Foreskin fibroblast (primary cell): ENCODE measurements at places on chromosomes 7 and 10.

GRCh38 chr7:158286210-158286609, 301.4 kb downstream of the PTPRN2 start:
- DNase-seq: no peak

DNA sequence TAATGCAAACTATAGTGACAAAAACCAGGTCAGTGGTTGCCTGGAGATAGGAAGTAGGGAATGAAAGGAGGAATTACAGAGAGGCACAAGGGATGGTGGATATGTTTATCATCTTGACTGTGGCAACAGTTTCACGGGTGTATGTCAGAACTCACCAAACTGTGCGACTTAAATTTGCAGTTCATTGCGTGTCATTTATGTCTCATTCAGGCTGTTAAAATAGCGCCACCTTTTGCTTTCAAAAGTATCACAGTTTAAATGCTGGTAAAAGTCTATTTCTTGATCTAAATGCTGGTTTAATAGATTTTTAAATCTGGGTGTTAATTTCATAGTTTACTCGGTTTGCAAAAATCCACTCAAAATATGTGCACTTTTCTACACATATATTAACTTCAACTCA, 51.0 kb downstream of the PTTG1IP2 start:
- DNase-seq: no peak

GRCh38 chr10:77943121-77943901, 16.8 kb upstream of the DLG5 start:
- peak; percentile 70 for DNase-seq

DNA sequence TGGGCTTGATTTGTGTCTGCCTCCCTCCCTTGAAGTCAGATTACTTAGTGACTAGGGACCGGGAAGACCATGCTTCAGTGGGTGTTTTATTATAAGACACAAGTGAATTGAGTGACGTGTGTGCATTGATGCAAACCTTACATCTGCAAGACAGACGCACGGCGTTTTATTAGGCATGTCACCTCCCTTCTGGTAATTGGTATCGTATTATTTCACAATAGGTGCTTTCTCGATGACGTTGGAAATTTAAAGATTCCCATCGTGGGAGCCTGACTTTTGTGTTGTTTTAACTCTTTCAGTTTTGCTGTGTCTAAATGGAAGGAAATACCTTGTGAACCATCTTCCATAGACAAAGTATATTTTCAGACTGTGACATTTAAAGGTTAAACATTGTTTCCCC, 132.6 kb downstream of the INSYN2A start:
- DNase-seq: no peak

DNA sequence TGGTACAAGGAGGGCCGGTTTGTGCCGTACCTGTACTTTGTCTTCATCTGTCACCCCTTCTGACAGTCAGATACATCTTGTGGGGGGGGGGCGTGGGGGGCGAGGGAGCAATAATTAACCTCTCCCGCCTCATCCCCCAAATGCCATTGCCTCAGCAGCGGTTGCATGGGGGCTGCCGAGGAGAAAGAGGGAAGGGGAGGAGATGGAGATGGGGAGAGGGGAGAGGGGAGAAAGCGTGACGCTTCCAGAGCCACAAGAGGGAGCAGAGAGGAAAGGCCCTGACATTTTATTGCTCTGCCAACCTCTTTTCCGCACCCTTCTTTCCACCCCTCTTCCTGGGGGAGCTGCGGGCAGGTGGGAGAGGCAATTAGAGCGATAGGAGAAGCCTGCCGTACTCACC, 11.8 kb downstream of the KAZALD1 start:
- no peak for DNase-seq

- no peak for DNase-seq
Measured at GRCh38 chr7:31688372-31688771, 1.4 kb downstream of the PPP1R17 start.

DNA sequence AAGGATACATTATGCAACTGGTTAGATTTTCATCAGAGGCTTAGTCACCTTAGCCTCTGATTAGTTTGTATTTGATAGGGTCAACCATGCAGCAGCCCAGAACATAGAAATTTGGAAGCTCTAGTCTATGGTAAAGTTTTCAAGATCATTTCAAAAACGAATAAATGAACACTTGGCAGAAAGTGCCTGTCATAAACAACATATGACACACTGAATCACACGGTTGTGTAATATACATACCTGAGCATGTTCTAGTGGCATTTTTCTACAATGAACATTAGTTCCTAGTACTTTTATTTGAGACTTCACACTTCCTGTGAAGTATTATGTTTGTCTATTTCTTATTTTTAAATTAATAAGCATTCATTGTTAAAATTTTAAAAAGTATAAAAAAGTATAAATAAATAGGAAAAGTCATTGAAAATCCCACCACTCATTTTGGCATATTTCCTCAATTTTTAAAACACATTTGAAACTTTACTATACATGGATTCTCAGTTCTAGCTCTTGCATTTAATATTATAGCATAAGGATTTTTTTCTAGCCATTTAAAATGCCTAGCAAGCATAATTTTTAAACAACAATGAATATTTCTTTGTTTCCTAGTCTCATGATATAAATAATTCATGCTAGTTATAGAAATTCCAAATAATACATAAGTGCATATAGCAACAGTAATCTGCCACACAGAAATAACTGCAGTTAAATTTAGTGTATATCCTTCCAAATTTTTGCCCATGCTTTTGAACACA, 25.7 kb upstream of the PRPS1L1 start:
- DNase-seq: peak; percentile 3

GRCh38 chr10:77890097-77890496, 36.5 kb downstream of the DLG5 start:
- DNase-seq: no peak

DNA sequence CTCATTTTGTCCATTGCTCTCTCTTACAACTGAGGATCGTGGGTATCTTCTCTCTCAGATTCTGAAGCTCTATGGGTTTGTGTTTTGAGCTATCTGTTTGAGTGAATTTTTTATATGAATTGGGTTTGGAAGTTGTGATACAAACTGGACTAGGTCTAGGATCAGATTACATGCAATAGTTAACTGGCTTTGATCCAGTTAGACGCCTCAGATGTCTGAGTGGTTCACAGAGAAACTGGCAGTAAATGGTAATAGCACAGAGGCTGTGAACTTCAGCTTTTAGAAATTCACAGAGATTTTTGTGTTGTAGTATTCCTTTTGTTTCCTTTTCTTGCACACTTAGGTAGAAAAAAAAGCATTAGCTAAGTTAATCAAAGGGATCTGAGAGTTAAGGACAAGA, 12.7 kb upstream of the DNMBP start:
- DNase-seq: peak; percentile 78

DNA sequence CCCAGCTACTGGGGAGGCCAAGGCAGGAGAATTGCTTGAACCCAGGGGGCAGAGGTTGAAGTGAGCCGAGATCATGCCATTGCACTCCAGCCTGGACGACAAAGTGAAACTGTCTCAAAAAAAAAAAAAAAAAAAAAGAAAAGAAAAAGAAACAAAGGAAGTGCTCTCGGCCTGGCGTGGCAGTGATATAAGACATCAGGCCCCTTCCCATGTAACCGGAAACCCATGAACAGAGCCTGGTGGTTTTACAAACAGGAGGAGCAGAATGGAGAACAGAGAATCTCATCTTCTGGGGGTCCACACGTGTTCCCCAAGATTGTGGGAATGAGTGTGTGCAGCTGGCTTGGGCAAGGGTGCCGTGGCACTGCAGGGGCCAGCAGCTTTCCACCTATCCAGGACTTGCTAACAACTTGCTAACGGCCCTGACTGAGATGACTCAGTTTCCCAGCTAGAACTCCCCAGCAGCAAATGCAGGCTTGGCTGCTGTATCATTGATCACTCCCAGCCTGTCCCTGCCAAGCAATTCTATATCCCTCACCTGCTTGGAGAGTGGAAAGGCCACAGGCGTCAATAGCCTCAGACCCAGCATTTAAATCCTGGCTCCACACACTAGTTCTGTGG, 103.0 kb downstream of the COL26A1 start:
- DNase-seq: no peak

DNA sequence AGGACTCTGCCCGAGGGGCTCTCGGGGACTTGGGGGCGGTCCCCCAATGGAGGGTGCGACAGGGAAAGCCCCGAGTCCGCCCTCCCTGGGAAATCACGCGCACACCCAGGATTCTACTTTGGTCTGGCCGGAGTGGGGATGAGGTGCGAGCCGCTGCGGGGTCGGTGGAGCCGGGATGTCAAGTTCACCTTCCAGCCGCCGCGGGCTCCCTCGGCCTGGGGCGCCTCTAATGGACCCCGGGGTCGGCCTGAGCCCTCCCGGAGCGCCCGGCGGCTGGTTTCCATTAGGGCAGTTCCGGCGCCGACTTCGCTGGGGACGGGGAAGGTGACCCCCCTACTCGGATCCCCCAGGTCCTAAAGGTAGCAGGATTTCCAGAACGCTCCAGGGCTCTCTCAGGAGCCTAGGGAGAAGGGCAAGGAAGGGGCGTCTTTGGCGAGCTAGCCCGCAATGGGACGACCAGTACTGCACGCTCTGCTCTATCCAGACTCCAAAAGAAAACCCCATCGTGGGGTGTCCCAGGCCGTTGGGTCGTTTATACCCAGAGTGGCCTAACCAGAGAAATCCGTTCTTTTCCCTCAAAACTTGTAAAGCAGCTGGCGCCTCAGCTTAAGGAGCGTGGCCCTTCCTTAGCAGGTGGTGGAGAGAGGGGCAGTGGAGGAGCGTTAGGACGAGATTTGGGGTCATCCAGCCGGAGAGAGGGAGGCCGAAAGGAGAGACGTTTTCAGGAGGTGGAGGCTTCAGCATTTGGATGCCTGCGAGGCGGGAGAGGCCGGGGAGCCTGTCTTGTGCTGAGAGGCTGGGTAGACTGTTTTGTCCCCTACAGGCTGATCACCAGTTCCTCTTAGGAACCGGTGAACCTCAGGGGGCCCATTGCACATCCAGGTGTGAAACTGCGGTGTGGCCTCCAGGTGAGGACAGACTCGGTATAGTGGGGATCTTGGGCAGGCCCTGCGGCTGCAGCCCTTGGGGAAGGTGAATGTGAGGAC, 860 bp upstream of the WDR86 start:
- no peak for DNase-seq

GRCh38 chr7:21542891-21543527, at the start of gene DNAH11:
TSS of gene DNAH11 (plus strand) at chr7:21543039. CDS start at chr7:21543246, 207 bp downstream.
- DNase-seq: peak; percentile 64

GRCh38 chr7:139698844-139699243, 79.0 kb downstream of the HIPK2 start:
- DNase-seq: no peak

GRCh38 chr7:138799336-138800000, 1.5 kb upstream of the ATP6V0A4 start:
- no peak for DNase-seq

DNA sequence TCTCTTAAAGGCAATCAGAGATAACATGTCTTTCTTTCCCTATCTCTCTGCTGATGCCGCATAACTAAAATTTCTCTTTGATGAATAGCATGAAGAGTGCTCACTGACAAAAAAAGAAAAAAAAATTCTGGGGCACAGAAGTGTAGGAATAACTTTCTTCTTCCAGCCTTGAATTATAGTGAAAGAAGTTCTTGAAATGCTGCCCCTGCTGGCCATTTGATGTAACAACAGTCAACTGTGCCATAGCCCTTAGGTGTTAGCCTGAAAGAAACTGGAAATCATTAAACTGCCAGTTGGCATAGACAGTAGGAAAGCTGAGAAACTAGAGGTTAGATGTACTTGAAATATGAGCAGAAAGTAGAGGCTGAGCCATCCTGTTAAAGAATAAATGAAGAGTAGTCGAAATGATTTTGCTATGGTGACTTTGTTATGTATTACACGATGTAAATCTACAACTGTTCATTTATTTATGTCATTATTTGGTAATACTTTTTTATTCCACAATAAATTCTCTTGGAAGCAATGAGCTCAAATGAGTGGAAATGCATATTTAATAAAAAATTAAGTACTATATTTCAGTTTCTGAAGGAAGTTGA, 48.3 kb upstream of the FAM171A1 start:
- DNase-seq: peak; percentile 23
